Activated naive CD4-positive, alpha-beta T cell treated with anti-CD3 and anti-CD28 coated beads, Interleukin-2, amount 50 U/mL, for 16 hours (primary cell): ENCODE measurements at places on chromosomes 4 and X.

- DNase-seq, result no peak
Observed at GRCh38 chr4:15376594-15376993, 51.2 kb upstream of the C1QTNF7 start.

DNA sequence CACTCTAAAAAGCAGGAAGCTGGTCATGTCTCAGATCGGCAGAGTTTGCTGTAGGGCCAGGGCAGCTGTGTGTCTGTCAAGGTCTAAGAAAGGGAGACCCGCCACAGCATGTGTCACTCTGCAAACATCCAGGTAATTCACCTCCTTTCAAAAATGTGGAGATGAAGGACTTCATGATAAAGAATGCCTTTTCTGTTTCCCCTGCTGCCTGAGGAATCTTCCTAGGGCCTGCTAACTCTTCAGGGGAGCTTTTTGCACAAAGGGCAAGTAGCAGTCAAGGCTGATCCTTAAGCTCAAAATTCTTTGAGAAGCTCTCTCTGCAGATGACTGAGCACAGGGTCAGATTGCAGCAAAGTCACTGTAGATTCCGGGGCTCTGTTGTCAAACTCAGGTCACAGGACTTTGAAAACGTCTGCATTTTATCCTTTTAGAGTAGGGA, 21.1 kb downstream of the RASL11B start:
- DNase-seq, result no peak

DNA sequence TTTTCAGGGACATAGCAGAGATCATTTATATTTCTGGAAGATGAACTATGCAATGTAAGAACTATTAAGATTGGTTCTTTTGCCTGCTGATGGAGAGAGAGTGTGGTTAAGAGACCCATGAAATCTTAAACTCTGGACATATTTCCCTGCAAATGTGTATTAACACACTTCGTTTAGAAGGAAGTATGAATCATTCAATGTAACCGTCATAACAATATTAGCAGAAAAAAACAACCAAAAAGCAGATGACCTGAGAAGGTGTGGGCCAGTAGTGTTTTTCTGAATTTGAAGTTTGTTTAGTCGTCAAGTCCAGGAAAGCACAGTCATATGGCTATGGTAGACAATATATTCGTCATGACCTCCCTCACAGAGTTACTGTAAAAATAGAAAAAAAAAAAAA, 2.5 kb upstream of the TMPRSS11D start:
- DNase-seq, result no peak

- no peak for DNase-seq
Observed at GRCh38 chrX:43809463-43809862, 72.8 kb downstream of the MAOB start.

GRCh38 chrX:78923198-78924015, 21.8 kb upstream of the P2RY10 start:
- no peak for DNase-seq

- no peak for DNase-seq
Observed at GRCh38 chr4:28508636-28509035, 1648.0 kb downstream of the STIM2 start.

- DNase-seq, result no peak
Observed at GRCh38 chrX:70535198-70535597, 90.6 kb downstream of the DLG3 start.

DNA sequence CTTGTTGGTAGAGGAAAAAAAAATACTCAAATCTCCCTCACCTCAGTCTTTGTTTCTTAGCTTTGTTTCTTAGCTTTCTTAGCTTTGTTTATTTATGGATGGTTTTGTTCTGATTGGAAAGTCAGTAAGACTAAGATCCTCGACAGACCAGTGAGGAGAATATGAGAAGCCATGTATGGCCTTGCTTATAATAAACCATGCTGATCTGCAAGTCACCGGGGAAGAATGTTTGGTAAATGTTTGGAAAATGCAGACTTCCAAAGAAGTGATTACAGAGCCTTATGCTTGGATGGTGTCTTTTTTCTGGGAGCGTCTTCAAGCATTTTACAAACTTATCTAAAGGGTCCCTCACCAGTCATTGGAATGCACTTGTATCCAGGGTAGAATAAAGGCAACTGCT, 90.1 kb upstream of the NOCT start:
- DNase-seq, result no peak

DNA sequence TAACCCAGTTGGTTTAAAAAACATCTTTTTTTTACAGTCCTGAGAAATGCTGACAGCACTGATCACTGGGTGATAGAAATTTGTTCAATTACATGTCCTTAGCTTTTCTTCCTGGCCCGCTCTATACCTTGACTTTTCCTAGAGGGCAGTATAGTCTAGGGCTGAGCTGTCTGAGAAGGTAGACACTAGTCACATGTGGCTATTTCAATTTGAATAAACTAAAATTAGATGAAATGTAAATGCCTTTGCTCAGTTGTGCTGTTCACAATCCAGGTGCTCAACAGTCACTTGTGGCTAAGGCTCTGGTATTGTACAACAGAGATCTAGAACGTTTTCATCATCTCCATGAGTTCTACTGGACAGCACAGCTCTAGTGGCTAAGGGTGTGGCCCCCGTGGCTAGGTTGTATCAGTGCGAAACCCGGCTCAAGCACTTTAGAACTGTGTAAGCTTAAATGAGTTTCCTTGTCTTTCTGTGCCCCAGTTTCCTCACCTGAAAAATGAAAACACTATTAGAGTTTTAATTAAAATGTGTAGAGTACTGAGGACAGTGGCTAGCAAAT, 111.6 kb upstream of the WDR17 start:
- no peak for DNase-seq
